ENCODE measurements at places on chromosomes 16 and 17.

- DNase-seq, result no peak
Observed at GRCh38 chr16:89570342-89570923, 5.1 kb upstream of the CPNE7 start.

GRCh38 chr16:56108724-56109123 lies 82.6 kb upstream of the GNAO1 start:
- no peak for DNase-seq

- no peak for DNase-seq
Observed at GRCh38 chr17:18257268-18257981, 1.1 kb downstream of the FLII start.

DNA sequence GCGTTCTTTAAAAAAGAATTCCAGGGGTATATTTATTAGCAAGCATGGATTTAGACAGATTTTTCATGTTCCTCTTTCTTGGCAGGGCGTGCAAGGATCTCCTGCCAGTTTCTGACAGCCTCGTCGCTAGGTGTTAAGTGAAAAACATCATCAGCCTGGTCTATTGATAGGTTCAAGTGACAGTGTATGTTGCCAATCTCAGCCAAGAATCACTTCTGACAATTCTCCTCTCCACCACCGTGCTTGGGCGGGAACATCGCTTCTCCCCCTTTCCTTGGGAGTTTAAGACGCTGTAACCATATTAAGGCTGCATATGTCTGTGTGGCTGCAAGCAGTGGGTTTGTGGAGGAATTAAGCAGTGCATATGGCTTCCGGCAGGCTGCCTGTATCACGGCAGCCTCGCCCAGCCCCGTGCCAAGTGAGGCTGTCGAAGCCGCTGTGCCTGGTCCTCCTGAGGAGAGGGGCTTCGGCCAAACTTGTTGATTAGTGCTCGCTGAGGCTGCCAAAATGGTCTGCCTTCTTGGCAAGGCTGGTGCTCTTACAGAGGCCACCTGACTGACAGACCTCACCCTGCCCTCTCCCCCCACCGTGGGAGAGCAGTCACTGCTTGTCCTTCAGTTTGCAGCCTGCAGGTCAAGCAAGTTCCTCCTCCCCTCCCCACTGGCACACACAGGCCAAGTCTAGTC lies 132.2 kb upstream of the MPHOSPH6 start:
- DNase-seq, result no peak

- DNase-seq, result peak; percentile 2
Observed at GRCh38 chr16:58733248-58733670, 857 bp downstream of the GOT2 start.

- DNase-seq, result peak; percentile 40
Observed at GRCh38 chr16:74999609-75000480, 1.0 kb downstream of the ZNRF1 start.

GRCh38 chr17:17153709-17154108 lies 52.4 kb downstream of the PLD6 start:
- no peak for DNase-seq

- DNase-seq, result no peak
Observed at GRCh38 chr17:15039366-15039765, 225.8 kb downstream of the PMP22 start.

GRCh38 chr17:28720247-28720996 lies 637 bp downstream of the RPL23A start:
- no peak for DNase-seq

DNA sequence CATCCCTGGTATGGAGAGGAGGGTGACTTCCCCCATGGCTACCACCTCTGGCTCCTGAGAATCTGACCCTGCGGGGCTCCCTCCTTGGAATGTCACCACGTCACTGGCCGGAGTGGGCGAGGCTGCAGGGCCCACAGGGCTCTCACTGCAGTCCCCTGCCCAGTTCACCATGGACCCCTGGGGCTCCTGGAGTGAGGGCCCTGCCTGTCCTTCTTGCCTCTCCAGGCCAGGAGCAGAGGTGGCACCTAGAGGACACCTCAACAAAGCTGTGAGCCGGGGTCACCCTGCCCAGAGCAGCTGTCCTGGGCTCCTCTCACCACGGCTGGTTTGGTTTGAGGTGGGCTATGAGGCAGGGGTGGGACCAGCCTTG lies 67.8 kb upstream of the GNG13 start:
- DNase-seq, result no peak

DNA sequence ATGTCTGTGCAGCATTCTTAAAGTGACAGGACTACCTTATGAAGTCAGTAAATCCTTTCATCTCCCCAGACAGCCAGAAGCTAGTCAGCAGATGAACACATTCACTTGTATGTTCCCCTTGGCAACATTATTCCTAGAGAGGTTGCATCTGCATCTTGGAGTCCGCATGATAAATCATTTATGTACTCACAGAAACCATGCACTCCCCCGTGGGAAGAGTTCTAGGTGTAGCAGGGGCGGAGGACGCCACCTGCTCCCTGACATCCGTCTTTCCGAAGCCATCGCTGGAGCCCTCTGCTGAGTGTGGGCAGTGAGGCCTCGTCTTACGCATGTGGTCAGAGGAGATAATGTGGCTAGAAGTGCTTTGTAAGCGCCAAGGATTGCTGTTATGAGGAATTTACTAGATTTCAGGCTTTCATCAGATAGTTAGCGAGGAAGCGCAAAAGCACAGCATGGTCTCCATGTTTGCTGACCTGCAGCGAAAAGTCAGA lies 144.5 kb downstream of the RPTOR start:
- DNase-seq, result no peak

DNA sequence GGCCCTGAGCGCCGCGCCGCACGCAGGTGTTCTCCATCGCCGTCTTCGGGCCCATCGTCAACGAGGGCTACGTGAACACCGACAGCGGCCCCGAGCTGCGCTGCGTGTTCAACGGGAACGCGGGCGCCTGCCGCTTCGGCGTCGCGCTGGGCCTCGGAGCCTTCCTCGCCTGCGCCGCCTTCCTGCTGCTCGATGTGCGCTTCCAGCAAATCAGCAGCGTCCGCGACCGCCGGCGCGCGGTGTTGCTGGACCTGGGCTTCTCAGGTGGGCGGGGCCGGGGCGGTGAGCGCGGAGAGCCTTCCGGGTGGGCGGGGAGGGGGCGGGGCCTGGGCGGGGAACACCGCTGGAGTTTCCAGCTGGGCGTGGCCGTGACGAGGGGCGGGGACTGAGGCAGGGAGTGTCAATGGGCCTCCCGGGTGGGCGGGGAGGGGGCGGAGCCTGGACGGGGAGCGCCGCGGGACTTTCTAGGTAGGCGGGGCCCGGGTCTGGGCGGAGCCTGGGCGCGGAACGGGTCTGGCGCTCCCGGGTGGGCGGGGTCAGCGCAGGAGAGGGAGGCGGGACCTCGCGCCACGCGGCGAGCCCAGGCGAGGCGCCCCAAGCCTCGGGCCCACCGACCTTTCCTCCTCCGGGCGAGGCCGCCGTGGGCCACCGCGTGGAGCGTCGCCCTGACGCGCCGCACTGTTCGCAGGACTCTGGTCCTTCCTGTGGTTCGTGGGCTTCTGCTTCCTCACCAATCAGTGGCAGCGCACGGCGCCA lies 2.4 kb downstream of the SYNGR3 start:
- peak; percentile 85 for DNase-seq

- DNase-seq, result no peak
Observed at GRCh38 chr16:22624038-22624799, 113.5 kb downstream of the NPIPB5 start.

- no peak for DNase-seq
Observed at GRCh38 chr16:54199487-54200160, 87.0 kb downstream of the IRX3 start.

DNA sequence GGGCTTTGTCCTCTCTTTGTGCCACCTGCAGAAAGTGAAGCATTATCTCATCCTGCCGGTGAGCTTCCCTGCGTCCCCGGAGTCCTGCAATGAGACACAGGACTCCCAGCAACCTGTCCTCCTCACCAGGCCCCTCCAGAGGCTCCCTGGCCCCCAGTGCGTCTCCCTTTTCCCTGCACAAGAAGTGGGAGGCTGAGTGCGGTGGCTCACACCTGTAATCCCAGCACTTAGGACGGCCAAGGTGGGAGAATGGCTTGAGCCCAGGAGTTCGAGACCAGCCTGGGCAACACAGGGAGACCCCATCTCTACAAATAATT lies 8.4 kb downstream of the GRB7 start:
- DNase-seq, result no peak

DNA sequence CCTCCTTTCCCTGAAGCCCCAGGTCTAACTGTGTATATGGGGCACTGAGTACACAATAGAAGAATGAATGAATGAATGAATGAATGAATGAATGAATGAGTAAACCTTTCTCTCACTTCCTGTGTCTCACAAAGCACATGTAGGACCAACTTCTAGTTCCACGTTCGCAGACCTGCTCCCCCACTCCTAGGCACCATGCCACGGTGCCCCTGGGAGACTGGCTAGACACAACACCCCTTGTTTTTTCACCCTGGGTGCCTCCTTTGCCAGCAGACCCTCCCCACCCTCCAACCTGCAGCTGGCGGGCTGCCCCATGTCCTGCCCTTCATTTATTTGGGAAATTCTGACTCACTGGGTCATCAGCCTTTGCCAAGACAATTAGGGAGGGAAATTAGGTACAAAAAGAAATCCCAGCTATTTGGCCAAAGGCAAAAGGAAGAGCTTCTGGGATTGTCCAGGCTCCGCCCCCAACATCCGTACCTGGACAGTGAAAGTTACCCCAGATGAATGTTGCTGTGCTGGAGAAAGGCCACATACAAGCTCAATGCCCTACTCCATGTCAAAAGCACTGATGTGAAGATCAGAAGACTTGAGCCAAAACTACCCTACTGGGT lies 7.7 kb downstream of the CES1 start:
- no peak for DNase-seq

DNA sequence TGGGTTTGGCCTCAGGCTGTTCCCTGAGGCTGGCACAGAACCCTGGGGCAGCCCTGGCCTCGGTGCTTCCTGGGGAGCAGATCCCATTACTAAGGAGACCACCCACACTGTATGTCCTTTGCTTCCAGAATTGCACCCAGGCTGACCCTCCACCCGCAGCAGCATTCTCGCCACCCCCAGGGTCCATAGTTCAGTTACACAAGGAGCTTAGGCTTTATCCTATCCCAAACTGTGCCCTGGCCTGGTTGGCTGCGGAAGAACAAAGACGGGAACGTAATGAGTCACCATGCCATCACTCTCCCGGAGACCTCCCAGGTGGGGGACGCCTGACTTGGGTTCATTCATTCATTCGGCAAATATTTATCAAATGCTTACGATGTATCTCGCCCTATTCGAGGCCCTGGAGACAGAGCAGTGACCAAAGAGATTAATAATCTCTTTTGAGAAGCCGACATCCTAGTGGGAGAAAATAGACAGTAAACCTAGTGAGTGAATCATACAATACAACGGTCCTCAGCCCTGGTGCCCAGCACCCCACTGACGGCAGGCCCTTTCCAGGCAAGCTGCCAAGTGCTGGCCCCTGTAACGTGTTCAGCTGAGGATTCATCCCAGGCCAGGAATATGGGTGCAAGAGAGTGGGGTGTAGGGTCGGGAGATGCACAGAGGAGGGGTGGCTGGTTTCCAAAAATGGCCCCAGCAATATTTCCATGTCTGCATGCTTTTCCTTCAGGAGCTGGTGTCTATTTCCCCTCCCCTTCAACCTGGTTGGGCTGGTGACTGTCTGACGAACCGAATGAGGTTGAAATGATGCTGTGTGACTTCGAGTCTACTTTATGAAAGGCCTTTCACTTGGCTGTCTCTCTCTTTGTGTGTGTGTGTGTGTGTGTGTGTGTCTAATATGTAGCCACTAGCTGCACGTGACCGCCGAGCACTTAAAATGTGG lies 134.2 kb downstream of the MGAT5B start:
- DNase-seq, result no peak

GRCh38 chr17:46841561-46842379 lies 9.6 kb upstream of the WNT9B start:
- no peak for DNase-seq

- no peak for DNase-seq
Observed at GRCh38 chr17:20975566-20975965, 67.2 kb downstream of the USP22 start.

- no peak for DNase-seq
Observed at GRCh38 chr17:79679631-79680317, 51.0 kb upstream of the ENPP7 start.

DNA sequence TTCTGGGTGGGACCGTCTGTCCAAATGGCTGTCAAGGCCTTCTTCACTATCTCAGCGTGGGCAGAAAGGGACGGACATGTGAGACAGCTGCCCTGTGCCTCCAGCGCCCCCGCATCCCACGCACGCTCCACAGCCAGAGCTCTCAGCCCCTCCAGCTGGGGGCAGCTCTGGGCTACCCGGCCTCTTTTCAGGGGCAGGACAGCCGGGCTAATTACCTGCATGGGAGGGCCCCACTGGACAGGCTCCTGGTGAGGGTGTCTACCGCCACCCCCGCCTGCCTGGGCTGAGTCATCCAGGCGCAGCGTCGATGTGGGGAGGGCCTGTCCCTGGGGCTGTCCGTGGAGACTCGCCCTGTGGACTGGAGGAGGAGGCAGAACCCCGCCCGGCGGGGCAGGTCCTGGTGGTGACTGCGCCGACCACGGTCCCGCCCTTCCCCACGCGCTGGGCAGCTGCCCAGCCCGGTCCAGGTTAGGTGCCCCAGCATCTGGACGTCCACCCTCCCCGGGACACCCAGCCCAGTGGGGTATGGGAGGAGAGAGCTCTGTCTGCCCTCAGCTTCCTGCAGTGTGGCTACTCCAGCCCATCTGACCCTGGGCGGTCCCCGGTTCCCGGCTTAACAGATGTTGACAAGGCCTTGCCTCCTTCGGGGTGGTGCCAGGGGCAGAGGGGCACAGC lies 5.9 kb upstream of the METRNL start:
- no peak for DNase-seq

GRCh38 chr16:88353232-88353631 lies 29.5 kb upstream of the ZNF469 start:
- DNase-seq, result no peak

GRCh38 chr17:42459801-42460281 lies 1.2 kb downstream of the ATP6V0A1 start:
- DNase-seq, result no peak
